ENCODE measurements at places on chromosomes 3 and 15. TPM values are rescaled to one million over a fixed set of nuclear protein-coding genes. Genes with fewer than 3 reads are reported as not detected.

SLC30A4 gene
- 3.6 TPM for total RNA-seq

GMNC gene
- not detected for total RNA-seq

DNA sequence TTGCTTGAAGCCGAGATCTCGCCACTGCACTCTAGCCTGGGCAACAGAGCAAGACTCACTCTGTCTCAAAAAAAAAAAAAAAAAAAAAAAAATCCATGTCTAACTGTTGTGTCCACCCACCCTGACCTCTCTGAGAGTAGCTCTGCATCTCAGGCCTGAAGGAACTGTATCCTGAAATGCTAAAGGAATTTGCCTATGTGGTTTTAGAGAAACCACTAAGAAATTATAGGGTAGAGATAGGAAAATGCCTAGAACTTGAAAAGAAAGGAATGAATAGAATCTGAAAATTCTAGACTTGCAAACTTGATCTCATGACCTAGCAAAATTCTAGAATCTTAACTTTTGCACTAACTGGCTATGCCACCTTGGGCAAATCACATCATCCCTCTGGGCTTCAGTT, 217.5 kb upstream of the ROPN1 start:
- no peak overlapping the region for H3K4me3 ChIP-seq
- no peaks in the 10 kb centered on the region for H3K4me1 ChIP-seq
- H3K36me3 ChIP-seq: no peaks in the 10 kb centered on the region
- no peaks in the 10 kb centered on the region for H3K27me3 ChIP-seq
- no peak overlapping the region for H3K27ac ChIP-seq

GRCh38 chr3:191492601-191493000, 31.6 kb downstream of the PYDC2 start:
- H3K4me3 ChIP-seq: no peak overlapping the region
- H3K27ac ChIP-seq: no peak overlapping the region
- no peaks in the 10 kb centered on the region for H3K36me3 ChIP-seq
- no peak for DNase-seq
- no peaks in the 10 kb centered on the region for H3K4me1 ChIP-seq
